Activated CD8-positive, alpha-beta T cell treated with anti-CD3 and anti-CD28 coated beads, Interleukin-2, amount 10 ng/mL, durations not matched to agents 7 days and 5 days (primary cell): ENCODE measurements at places on chromosomes 7 and 10. TPM values are rescaled to one million over a fixed set of nuclear protein-coding genes. Genes with fewer than 3 reads are reported as not detected.

GRCh38 chr7:17774248-17774647, 166.0 kb downstream of the SNX13 start:
- no peak for DNase-seq

DNA sequence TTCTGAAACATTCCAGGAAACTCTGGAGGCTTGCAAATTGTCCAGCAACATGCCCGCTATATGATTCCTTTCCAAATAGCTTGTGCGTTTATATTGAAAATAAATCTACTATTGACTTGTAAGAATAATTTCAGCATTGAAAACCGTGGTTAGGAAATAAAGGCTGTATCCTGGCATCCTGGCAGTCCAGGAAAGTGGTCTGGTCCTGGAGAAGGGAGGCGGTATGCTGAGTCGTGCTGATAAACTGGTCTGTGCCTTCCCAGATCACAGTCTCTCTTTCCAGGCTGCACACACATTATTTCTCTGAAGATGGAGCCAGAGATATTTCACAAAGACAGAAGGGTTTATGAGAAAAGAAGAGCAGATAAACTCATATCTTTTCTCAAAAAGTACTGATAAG, 350.1 kb upstream of the COBL start:
- no peak for DNase-seq

- no peak for DNase-seq
Measured at GRCh38 chr7:51046482-51046881, 263.8 kb upstream of the GRB10 start.

DNA sequence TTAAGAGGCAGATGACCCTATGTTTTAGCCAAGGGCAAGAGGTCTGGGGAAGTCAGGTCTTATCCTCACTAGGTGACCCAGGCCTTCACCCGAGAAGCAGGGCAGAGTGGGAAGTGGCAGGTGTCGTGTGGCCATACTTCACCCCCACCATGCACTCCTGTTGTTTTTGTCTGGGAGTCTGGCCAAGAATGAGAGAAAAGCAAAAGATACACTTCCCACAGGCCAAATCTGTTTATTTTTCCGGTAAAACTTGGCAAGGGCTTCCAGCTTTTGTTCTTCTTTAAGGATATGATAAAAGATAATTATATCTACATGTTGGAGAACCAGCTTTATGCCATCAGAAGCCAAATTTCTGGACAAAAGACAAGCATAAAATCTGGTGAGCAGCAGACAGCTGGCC, 137.4 kb upstream of the CDC14C start:
- no peak for DNase-seq

DNA sequence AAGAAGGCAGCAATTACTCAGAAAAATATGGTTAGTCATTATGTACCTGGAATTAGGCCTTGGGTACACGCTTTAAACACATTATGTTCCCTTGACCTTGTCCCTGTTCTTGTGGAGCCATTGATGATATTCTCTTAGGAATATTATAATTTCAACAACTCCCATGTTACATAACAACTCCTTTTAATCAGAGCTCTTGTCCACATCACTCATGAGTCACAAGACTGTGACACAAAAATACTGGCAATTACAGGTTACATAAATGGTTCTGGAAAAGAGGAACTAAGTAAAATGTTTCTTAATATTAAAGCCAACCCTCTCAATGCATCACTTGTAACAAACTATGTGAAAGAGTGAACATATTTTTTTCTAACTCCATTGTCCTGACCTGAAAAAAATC, 143.8 kb upstream of the PCLO start:
- DNase-seq: no peak

GRCh38 chr7:114082642-114083165, 163.9 kb upstream of the PPP1R3A start:
- no peak for DNase-seq

DNA sequence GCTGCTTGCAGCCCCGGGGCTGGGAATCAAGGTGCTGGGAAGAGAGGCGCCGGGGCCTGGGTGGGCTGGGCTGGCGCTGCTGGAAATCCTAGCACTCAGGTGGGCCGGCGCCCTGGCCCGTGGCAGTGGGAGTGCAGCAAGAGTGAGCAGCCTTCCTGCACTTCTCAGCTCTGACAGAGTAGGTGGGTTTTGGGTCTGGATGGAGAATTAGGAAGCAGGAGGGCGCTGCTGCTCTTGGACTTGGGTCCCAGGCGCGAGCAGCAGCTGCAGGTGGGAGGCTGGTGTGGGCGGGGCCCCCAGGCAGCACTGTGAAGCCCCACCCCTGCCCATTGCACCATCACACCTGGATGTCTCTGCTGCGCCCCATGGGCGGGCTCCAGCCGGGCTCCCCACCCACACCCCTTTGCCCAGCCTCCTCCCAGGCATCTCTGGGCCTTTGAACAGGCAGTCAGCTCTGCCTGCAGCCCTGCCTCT, 6.0 kb downstream of the BRI3 start:
- DNase-seq: no peak

Gene PKD2L1
- total RNA-seq: 0.68 TPM

Gene CCDC136
- total RNA-seq: 8.9 TPM

Gene ADCY1
- total RNA-seq: 0.21 TPM

Gene SORCS3
- total RNA-seq: not detected

Gene TBXAS1
- 1.6 TPM for total RNA-seq
